Central memory CD4-positive, alpha-beta T cell (primary cell): ENCODE measurements at places on chromosomes 3 and 15.

GRCh38 chr15:47791161-47791560 is 73.9 kb downstream of the SEMA6D start:
- no peak for DNase-seq

GRCh38 chr3:45381168-45381852 is 7.1 kb upstream of the LARS2 start:
- DNase-seq, result no peak

DNA sequence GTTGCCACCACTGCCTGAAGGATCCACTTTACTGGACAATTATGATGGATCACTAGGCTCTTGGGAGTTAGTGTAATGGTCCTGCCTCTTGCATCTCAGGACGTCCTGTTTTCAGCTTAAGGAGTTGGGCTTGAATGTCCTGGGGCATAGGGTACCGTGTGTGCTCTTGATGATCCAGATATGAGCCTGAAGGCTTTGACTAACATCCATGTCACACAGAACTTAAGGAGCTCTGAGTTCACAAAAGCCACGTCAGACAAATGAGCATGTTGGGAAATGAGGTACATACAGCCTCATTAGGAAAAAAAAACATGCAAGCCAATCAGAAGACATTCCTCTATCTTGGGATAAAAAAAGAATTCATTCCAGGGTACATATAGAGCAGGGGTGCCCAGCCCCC is 40.8 kb downstream of the CA12 start:
- DNase-seq, result no peak

- no peak for DNase-seq
Observed at GRCh38 chr3:65545429-65545828, 493.3 kb downstream of the MAGI1 start.

DNA sequence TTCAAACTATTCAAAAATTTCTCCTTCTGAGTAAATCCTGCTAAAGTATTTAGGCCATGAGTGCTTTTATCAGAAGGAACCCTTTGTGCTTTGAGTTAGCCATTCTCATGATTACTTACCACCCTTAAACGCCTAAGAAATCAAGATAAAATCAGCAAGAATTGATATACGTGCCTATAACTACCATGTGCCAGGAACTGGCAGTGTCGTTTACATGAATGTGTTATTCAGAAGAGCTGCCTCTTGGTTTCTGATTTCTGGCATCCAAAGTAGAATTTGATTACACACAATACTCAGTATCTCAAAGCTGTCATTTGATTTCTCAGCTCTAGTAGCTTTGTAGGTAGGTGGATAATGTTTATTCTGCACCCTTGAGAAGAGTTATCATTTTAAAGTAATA is 351.3 kb upstream of the CCDC54 start:
- no peak for DNase-seq

- DNase-seq, result peak; percentile 14
Observed at GRCh38 chr3:10758304-10759037, 57.6 kb upstream of the SLC6A11 start.
